ENCODE measurements at places on chromosomes 16 and 17.

GRCh38 chr17:17944242-17944641 is 28.0 kb downstream of the TOM1L2 start:
- DNase-seq, result no peak

- DNase-seq, result no peak
These were observed 290.9 kb downstream of the HS3ST3A1 start for GRCh38 chr17:13310858-13311257.

DNA sequence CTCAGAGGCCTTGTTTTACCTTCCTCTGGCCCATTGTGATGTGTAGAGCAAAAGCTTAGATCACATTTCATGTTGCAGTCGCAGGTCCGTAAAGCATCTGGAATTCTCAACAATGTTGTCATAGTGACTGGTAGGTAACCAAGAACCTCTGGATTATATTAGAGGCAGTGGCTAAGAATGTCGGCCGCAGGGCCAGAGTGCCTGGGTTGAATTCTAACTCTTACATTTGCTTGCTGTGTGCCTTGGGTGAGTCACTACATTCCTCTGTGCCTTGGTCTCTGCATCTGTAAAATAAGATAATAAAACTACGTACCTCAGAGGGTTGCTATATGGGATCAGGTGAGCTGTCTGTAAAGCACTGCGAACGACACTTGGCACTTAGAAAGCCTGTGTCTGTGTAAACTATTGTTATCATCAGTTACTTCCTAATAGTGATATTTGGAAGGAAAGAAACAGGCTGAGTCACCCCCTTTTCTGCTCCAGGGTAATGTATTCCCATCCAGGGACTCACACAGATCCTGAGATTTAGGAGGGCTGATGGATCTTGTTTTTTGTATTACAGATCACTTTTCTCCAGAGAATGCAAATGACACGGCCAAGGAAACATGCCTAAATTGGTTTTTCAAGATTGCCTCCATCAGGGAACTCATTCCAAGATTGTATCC is 52.2 kb downstream of the VPS35L start:
- DNase-seq, result no peak

DNA sequence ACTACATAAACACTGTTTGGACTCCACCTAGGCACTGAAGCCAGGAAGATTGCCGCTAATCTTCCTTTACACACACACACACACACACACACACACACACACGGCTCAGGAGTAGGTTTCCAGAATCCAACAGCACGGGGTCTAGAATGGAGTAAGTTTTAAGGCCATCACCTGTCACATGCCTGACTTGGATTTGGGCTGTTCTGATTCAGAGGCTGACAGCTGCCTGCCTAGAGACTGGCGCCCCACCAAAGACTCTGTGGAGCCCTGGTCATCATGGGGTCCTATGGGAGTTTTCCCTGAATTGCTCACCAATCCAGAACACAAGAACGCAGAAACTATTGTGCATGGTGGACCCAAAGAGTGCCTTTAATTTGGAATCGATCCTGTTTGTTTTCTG is 10.9 kb downstream of the CDRT4 start:
- DNase-seq, result no peak

DNA sequence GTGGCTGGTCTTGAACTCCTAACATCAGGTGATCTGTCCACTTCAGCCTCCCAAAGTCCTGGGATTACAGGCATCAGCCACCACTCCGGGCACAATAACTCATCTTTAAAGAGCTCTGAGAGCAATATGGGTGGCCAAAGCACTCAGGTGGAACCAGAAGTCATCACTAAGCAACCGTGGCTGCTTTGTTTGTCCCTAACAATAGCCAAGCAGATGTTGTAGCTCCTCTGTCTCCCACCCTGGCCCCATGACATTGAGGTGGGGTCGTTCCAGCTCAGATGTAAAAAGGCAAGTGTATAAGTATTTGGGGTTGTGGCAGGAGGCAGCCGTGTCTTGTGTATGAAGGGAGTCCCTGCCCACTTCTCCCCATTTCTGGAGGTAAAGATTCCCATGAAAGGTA is 3.7 kb upstream of the SCIMP start:
- DNase-seq, result no peak

- peak; percentile 47 for DNase-seq
These were observed 4.1 kb downstream of the ZNF688 start for GRCh38 chr16:30567160-30567990.

DNA sequence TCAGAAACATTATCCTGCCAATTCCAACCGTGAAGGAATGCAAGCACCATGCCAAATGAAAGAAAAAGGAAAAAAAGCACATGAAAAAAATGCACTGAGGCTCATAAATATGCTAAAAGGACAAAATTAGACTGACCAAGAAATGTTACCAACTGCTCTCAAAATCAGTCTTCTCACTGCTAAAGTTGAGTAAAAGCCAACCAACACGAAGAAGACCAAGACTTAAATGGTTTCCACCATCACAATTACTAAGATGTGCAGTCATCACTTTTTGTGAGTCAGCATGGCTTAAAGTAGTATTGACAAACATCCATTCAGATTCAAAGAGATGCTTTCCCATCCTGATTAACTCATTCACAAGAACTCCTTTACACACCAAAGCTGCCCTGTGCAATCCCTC is 16.4 kb downstream of the CDYL2 start:
- no peak for DNase-seq

- no peak for DNase-seq
These were observed 1.6 kb downstream of the TMEM114 start for GRCh38 chr16:8588682-8589056.

- DNase-seq, result no peak
These were observed 110.6 kb upstream of the PLCG2 start for GRCh38 chr16:81668243-81669097.

DNA sequence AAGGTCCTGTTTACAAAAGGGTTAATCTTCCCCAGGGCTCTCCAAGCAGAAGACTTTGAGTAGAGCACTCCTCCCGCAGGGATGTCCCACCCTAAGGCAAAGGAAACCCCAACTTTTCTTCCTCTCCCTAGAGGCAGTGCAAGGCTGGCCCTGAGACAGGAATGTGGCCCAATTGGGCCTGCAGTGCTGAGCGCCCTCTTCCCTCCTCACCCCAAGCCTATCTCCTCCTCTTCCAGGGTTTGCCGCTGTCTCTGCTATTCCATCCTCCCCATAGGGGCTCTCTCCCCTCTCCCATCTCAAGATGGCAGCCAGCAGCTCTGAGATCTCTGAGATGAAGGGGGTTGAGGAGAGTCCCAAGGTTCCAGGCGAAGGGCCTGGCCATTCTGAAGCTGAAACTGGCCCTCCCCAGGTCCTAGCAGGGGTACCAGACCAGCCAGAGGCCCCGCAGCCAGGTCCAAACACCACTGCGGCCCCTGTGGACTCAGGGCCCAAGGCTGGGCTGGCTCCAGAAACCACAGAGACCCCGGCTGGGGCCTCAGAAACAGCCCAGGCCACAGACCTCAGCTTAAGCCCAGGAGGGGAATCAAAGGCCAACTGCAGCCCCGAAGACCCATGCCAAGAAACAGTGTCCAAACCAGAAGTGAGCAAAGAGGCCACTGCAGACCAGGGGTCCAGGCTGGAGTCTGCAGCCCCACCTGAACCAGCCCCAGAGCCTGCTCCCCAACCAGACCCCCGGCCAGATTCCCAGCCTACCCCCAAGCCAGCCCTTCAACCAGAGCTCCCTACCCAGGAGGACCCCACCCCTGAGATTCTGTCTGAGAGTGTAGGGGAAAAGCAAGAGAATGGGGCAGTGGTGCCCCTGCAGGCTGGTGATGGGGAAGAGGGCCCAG is 1.0 kb downstream of the PRRT2 start:
- no peak for DNase-seq

DNA sequence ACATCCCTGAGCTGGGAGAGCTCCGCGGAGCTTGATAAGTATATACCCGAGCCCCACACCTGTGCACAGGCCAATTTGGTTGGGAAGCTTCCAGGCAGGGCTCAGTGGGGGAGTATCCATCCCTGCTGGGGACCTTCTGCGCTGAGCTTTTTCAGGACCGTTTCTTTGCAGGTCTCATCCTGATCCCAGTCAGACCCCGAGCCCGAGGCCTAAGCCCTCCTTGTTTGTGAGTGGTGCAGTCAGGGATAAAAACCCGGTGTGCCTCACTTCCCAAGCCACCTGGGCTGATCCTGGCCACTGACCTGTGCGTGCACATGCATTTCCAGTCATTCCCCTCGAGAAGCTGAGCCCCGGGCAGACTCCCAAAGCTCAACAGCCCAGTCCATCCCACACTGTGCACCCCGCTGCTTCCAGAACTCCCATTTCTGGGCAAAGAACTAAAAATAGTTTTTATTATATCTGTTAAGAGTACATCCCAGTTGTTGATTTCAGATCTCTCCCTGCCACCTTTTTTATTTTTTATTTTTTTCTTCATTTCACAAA is 27.3 kb upstream of the NAT9 start:
- DNase-seq, result no peak

DNA sequence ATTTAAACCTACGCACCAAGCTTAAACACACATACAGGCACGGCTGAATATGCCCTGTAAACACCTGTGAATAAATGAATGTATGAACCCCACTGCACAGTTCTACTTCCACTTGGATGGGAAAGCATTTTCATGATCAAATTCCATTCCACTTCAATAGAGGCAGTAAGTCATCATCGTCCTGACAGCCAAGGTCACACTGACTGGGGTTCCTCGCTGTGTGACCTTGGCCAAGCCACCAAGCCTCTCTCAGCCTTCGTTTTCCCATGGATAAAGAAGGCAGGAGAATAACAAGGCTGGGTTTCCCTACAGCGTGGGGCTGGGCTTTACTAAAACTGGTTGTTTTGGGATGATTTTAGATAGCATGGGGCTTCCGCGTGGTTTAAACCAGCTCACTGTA is 82.8 kb downstream of the TBC1D16 start:
- no peak for DNase-seq

- DNase-seq, result no peak
These were observed 115.9 kb upstream of the CIBAR2 start for GRCh38 chr16:85227946-85228862.

DNA sequence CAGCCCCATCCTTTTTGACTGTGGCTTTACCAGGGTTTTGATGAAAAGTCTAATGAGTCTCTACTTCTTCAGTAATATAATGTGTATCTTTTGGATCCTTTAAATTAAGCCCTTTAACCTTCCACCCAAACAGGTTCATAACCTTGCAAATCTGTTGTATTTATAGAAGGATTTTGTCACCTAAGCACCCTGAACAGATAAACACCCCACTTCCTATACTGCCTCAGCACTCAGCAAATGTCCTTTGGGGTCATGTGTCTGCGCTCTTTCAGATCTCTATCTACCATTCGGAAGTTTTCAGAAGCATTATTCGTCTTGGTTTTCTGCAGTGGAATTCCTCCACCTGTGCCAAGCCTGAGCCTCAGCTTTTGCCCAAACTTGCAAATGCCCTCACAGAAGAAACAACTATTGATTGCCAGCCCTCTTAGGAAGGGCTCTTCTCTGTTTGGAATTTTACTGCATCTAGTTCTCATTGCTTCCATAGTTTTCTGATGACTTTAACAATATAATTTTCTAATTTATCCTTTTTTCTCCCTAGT is 214.8 kb upstream of the KCNJ16 start:
- DNase-seq, result no peak
